ENCODE measurements at places on chromosomes 3 and 15.

- peak; percentile 53 for DNase-seq
Observed at GRCh38 chr15:99321468-99321867, 70.2 kb downstream of the LRRC28 start.

DNA sequence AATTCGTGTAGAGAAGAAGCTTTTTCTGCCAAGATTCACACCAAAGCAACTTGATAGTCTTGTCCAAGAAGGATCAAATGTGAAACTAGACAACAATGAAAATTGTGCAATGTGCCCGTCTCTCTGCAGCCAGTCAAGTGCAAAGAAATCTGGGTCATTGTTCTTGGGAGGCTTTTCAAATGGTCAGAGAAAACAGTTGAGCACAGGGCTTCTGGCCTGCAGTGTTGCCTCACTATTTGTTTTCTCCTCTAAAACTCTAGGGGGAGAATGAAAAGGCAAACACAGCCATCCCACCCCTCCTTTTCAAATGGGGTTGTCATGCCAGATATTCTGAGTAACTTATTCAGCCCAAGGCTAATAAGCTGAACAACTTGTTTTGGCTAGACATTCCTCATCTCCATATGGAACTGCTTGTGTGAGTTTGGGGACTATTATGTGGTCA, 417.6 kb upstream of the CDIN1 start:
- peak; percentile 11 for DNase-seq

- no peak for DNase-seq
Observed at GRCh38 chr3:127679534-127680145, 6.9 kb downstream of the ABTB1 start.

DNA sequence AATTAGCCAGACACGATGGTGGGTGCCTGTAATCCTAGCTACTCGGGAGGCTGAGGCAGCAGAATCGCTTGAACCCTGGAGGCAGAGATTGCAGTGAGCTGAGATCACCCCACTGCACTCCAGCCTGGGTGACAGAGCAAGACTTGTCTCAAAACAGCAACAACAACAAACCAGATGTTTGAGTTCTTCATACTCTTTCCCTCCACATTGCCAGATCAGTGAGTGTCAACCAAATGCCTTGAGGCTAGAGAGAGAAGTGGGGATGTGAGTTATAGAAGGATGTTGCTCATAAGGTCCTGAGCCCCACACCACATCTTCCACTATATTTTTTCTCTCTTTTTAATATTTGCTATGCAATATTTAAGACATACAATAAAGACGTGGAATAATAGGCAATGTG, 19.8 kb downstream of the MAPKBP1 start:
- DNase-seq: no peak

DNA sequence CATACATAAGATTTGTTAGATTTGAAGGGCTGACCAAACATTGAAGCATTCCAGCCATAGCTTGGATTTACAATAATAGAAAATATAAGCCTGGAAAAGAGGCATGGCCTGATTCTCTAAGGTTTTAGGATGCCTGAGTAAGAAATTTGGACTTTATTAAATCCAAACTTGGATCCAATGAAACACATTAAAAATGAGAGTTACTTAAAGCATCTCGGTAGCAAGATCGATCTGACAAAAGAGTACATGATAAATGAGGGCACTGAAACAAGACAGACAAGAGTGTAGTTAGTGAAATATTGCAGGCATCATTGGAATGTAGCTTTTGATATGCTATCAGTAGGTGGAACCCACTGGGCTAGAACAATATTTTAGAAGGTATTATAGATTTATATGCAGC, 855.7 kb upstream of the DPPA4 start:
- DNase-seq: peak; percentile 13

GRCh38 chr15:74185710-74186348, 12.3 kb downstream of the ISLR start:
- DNase-seq: no peak

GRCh38 chr3:151916781-151917180, 43.3 kb downstream of the SUCNR1 start:
- DNase-seq: no peak

DNA sequence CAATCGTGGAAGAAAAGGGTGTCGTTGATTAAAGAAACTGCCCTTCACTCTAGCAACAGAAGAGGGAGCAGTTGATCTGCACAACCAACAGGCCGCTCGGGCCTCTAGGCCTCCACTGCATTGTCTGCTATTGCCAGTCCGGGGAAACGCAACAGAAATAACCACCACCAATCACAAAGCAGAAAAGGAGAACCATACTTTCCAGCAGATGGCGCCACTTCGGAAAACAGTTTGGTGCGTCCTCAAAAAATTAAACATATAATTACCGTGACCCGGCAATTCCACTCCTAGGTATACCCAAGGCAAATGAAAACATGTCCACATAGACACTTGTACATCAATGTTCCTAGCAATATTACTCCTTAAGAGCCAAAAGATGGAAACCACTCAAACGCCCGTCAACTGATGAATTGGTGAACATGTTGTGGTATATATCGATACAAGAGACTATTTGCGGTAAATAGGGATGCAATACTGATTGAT, 154.1 kb downstream of the TJP1 start:
- peak; percentile 85 for DNase-seq

DNA sequence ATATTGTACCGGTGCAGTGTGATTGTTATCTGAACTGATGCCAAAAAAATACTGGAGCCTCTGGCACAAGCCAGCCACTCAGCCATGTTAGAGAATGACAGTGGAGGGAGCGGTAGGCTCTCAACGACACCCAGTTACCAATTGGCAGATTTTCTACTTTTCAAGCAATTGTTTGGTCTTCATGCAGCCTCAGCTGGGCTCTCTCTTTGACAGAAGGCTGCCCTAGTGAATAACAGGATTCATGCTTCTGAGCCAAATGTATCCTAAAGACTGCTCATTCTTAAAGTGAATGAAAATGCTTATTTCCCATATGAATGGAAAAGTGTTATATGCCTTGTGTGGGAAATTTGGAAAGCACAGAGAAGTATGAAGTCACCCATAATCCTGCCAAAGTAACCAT, 261.2 kb upstream of the TRIM42 start:
- DNase-seq: no peak

DNA sequence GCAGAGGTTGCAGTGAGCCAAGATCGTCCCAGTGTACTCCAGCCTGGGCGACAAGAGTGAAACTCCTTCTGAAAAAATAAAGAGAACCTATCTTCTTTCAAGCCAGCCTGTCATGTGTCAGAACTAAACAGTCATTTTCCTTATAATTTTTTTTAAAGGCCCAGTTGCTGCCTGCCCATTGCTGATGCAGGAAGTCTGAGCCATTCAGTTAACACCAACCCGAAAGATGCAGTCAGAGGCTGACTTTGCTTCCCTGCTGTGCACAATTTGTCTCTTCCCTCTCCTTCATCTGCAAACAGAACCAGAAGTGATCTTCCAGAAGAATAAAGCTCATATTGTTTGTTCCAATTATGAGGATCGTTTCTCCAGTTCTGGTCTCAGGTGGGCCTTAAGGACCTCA, 220.6 kb downstream of the SLCO3A1 start:
- no peak for DNase-seq

GRCh38 chr3:128935922-128936321, 56.5 kb downstream of the ACAD9 start:
- no peak for DNase-seq

- no peak for DNase-seq
Observed at GRCh38 chr15:32923176-32923575, 205.4 kb downstream of the GREM1 start.

DNA sequence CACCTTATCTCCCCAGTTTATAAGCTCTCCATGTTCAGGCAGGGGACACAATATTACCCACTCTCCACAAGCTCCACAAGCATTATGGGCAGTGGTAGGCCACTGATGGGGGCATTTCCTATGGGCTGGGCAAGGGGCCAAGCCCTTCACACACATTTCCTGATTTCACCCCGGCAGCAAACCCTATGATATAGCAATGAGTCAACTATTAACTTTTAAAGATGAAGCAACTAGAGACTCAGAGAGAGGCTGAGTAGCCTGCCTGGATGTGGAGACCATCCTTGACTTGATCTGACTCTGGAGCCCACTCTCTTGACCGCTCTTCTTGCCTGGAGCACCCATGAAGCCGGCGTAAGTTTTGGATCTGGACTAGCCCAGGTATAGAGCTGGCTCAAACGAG, 27.4 kb downstream of the FOXL2NB start:
- no peak for DNase-seq

- DNase-seq: no peak
Observed at GRCh38 chr15:98375513-98376340, 272.6 kb upstream of the IGF1R start.

DNA sequence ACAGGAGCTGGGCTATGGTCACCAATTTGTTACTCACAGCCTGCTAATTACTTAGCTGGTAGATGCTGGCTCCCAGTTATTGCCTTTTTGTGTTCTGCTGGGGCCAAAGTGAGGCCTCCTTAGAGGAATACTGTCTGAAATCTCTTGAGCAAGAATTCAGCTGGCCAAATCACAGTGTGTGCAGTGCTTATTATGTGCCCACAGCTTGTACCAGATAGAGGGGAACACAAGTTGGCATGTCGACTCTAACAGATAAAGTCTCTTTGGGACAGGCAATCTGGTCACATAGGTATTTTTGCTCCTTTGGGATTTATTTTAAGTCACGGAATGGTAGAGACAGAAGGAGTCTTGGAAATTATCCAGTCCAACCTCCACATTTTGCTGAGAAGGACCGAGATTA, 6.3 kb upstream of the TMEM212 start:
- DNase-seq: no peak

DNA sequence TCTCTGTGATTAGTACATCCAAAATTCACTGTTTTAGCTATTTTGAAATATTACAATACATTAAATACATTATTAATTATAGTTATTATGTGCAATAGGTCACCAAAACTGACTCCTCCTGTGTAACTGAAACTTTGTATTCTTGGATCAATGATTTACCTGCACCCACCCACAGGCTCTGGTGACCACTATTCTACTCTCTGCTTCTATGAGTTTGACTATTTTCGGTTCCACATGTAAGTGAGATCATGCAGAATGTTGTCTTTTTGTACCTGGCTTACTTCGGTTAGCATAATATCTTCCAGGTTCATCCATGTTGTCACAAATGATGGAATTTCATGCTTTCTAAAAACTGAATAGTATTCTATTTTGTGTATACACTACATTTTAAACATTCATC, 43.8 kb downstream of the SLC2A2 start:
- DNase-seq: no peak

DNA sequence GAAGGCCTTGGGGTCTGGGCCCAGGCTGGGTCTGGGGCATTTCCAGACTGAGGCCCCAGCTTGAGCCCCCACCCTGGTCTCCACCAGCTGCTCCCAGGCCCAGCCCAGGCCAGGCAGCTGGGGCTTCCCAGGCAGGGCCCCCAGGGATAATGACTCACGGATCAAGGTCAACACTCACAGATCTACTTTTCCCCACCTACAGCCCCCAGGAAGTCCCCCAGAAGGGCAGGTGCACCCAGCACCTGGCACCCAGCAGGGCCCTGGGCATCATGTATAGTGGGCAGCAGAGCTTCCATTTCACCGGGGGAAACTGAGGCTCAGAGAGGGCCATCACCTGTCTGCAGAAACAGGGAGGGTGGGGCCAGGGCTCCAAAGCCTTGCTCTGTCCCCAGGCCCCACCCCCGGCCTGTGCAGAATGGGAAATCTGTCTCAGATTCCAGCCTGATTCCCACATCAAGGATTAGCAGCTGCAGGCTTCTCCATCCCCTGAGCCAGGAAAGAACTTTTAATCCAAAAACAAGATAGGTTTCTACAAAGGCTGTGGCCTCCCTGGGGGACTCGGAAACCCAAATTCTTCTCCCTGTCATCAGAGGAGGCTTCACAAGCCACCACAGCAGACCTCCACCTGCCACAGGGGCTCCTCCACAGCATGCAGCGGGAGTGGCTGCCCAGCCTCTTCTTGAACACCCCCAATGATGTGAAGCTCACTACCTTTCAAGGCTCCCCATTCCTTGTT, 49.8 kb downstream of the IQSEC1 start:
- DNase-seq: no peak

- DNase-seq: no peak
Observed at GRCh38 chr3:43587303-43587702, 34.5 kb downstream of the ANO10 start.

- DNase-seq: peak; percentile 97
Observed at GRCh38 chr15:32824777-32825176, 107.0 kb downstream of the GREM1 start.

- peak; percentile 96 for DNase-seq
Observed at GRCh38 chr3:177451864-177452830, 254.9 kb upstream of the TBL1XR1 start.

GRCh38 chr3:108780235-108780634, 23.0 kb upstream of the RETNLB start:
- DNase-seq: no peak

GRCh38 chr15:77577366-77577950, 55.3 kb downstream of the LINGO1 start:
- no peak for DNase-seq

DNA sequence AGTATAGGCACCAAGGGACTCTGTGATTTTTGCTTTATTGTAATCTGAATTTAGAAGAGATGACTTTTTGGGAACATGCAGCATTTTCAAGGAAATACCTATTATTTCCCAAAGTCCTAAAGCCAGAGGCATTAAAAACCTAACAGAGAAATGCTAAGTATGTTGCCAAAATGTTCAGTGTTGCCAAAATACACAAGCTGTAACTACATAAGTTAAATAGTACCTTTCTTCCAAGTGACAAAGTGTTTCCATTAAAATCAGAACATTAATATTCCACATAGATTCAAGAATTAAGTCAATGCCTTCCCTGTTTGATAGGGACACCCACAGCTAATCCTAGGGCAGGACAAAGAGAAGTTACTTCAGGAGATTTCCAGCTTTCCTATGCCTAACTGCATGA, 42.0 kb downstream of the MKRN2 start:
- DNase-seq: no peak
